ENCODE measurements at places on chromosomes 1 and 21. TPM values are rescaled to one million over a fixed set of nuclear protein-coding genes. Genes with fewer than 3 reads are reported as not detected.

Gene PCBP3
- total RNA-seq, result 14.0 TPM

Gene DHX9
- total RNA-seq, result 239 TPM

Gene BGLAP
- total RNA-seq, result 1.9 TPM

Gene OR6F1
- not detected for total RNA-seq

Gene RNF186
- total RNA-seq, result not detected

Gene REN
- not detected for total RNA-seq
